Stimulated activated CD4-positive, alpha-beta T cell treated with anti-CD3 and anti-CD28 coated beads, TNF-alpha, amount 100 ng/mL, for 24 hours (primary cell): ENCODE measurements at places on chromosomes 7 and 10.

- no peak for DNase-seq
These were observed 13.6 kb downstream of the PLXNA4 start for GRCh38 chr7:132562690-132563089.

- no peak for DNase-seq
These were observed 181.1 kb downstream of the DNAJB6 start for GRCh38 chr7:157517782-157518513.

GRCh38 chr7:18102576-18102975 lies 74.9 kb upstream of the PRPS1L1 start:
- no peak for DNase-seq

GRCh38 chr7:47516386-47516785 lies 65.5 kb downstream of the TNS3 start:
- DNase-seq: no peak

- DNase-seq: no peak
These were observed at the start of gene MXI1 for GRCh38 chr10:110207011-110207804. TSS of gene MXI1 (plus strand) at chr10:110207605. CDS start at chr10:110207809, 204 bp downstream.

- DNase-seq: no peak
These were observed 366.4 kb downstream of the INHBA start for GRCh38 chr7:41336455-41336952.

DNA sequence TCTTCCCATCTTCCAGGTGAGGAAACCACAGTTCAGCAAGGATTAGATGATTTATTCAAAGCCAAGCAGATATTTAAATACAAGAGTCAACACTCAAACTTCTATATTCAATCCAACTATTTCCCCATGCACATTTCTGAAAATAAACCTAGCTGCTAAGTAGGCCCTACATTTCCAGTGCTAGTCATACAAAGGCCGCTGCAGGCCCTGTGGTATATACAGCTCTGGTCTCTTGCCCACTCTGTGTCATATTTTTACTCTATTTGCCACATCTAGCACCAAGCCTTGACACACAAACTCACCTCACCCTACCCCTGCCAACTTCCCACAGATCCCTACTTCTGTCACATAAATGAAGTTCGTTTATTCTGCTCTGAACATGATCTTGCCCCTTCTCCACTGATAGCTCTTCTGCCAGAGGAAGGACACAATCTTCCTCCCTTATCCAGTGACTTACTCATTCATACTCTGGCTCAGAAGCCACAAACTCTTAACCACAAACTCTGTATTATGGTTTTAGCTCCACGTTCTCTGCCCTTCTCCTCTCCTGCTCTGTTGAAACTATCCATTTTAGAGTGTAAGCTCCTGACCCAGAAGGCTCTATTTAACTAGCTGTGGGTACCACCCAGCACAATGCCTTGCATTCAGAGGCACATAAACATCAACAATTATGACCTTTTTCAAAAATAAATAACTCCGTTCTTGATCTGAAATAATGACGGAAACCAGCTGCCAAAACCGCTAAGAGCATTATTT lies 180.7 kb downstream of the CPEB3 start:
- DNase-seq: no peak

GRCh38 chr10:130661419-130661818 lies 525.2 kb downstream of the GLRX3 start:
- DNase-seq: no peak

GRCh38 chr10:83178526-83178925 lies 960.8 kb upstream of the GHITM start:
- no peak for DNase-seq

- no peak for DNase-seq
These were observed 36.7 kb downstream of the DDC start for GRCh38 chr7:50528266-50529092.

- no peak for DNase-seq
These were observed 88.9 kb downstream of the ELFN1 start for GRCh38 chr7:1758859-1759521.

- DNase-seq: no peak
These were observed 96.9 kb upstream of the HABP2 start for GRCh38 chr10:113455947-113456346.

- DNase-seq: no peak
These were observed 10.5 kb downstream of the AKR1D1 start for GRCh38 chr7:138086563-138087270.

- no peak for DNase-seq
These were observed 224.3 kb downstream of the PARD3 start for GRCh38 chr10:34590793-34591192.

GRCh38 chr10:126384269-126384873 lies 3.9 kb downstream of the ADAM12 start:
- DNase-seq: no peak

DNA sequence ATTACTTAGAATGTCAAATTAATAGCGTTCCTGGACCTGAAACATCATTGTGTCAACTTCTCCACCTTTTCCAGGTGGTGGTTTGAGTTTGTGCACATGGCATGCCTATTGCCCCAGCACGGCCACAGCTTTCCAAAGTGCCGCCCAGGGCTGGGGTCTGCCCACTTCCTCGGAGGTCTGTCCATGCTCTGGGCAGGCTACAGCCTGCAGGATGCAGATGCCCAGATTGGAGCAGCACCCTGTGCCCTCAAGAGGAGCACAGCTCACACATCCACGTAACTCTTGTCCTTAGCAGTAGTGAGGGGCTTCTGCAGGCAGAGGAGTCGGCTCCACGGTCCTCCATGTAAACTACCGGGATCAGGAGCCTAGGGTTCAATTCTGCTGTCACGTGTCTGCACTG lies 238.6 kb downstream of the EBF3 start:
- no peak for DNase-seq

DNA sequence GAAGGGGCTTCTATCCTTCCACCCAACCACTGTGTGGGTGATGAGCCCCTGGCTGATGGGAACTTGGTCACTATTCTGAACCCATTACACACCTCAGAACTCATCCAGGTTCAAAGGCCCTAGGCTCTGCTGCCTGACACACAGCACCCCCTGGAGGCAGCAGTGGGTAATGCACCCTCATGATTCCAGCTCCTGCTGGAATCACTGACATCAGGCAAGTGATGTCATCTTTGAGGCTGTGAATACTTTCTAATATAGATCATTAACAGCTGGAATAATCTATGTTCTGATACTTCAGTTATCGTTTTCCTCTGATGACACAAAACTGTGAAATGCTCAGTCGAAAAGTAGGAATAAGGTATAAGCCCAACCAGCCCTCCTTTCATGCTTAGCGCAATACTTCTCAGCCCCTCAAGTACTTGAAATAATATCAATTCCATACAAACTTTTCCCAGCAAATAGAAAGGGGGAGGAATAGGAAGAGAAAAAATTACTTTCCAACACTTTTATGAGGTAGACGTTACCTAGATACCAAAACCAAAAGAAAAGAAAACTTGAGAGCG lies 7.5 kb upstream of the RBP3 start:
- DNase-seq: peak; percentile 67

DNA sequence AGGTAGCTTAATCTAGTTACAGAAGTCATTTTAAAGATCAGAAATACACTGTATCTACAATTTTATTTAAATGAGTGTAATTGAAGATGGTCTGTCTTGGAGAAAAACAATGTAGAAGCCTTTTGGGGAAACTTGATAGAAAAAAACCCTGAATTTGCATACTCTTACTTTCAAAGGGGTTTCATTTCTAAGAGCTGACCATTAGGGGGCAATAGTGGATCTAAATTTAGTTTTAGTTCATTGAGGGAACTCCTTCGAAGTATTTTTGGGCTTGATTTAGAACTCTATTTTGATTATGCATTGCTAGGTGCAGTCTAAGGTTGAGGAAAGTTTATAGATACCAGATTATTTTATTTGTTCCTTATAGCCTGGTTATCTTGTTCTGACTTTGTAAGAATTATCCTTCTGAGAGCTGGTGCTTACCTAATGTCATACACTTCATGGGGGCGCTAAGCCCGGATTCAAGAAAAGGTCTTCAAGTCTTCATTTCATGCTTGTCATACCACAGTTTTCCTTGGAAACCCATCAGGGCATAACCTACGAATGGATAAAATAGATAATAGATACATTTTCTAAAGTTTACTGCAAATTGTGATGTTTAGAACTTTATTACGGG lies 69.1 kb upstream of the MXI1 start:
- DNase-seq: no peak

GRCh38 chr7:36045326-36045725 lies 107.7 kb upstream of the EEPD1 start:
- no peak for DNase-seq

DNA sequence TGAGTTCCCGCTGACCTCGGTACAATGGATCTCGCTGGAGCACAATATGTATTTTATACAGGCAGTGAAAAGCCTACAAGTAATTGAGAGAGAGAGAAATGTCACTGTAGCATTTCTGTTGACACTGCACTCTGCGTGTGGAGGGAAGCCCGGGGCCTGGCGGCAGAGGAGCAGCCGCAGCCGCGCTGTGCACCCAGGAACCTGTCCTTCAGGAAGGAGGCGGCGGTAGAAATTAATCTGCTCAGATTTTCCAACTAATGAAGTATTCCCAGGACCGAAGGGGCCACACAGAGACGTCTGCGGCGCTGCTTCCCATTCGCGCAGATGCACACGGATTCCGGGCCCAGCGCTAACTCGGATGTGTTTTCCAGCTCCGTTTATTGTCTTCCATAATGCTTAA lies 170.1 kb downstream of the EBF3 start:
- no peak for DNase-seq
